ENCODE measurements at places on chromosomes 5 and 9. TPM values are rescaled to one million over a fixed set of nuclear protein-coding genes. Genes with fewer than 3 reads are reported as not detected.

SYK gene
- total RNA-seq, result 1.4 TPM

DMRT3 gene
- not detected for total RNA-seq

EIF4EBP3 gene
- total RNA-seq, result 6.1 TPM

ABCA1 gene
- 33.3 TPM for total RNA-seq

LHX3 gene
- not detected for total RNA-seq

SOWAHA gene
- not detected for total RNA-seq

GPR151 gene
- total RNA-seq, result 5.1 TPM

GPR150 gene
- 0.29 TPM for total RNA-seq

APBA1 gene
- 2.5 TPM for total RNA-seq

S1PR3 gene
- total RNA-seq, result 99.1 TPM

FST gene
- 60.9 TPM for total RNA-seq

PCDHA4 gene
- total RNA-seq, result 5.0 TPM

EIF4E1B gene
- 1.1 TPM for total RNA-seq

PPP2R2B gene
- 0.80 TPM for total RNA-seq

PCSK5 gene
- 3.5 TPM for total RNA-seq

CDX1 gene
- not detected for total RNA-seq

TMEM141 gene
- 367 TPM for total RNA-seq

UNC5A gene
- 1.8 TPM for total RNA-seq

TMEM8B gene
- total RNA-seq, result 23.5 TPM

MEIKIN gene
- not detected for total RNA-seq

PTAR1 gene
- total RNA-seq, result 81.6 TPM

FAM221B gene
- not detected for total RNA-seq

C8G gene
- 1.6 TPM for total RNA-seq

TAS2R1 gene
- not detected for total RNA-seq

ATOSB gene
- total RNA-seq, result 22.7 TPM

TEK gene
- total RNA-seq, result 4.9 TPM

GZMA gene
- 0.36 TPM for total RNA-seq

OTP gene
- total RNA-seq, result not detected

SNCB gene
- total RNA-seq, result 0.59 TPM

IL4 gene
- not detected for total RNA-seq

NIM1K gene
- total RNA-seq, result not detected

DIPK1B gene
- 35.7 TPM for total RNA-seq

DNAH5 gene
- total RNA-seq, result 0.50 TPM

GTF3C4 gene
- 17.1 TPM for total RNA-seq

SLC25A2 gene
- total RNA-seq, result not detected

All from endodermal cell (in vitro differentiated cells).